Activated CD4-positive, CD25-positive, alpha-beta regulatory T cell (primary cell): ENCODE measurements at places on chromosomes 2 and 18.

GRCh38 chr18:2970344-2970743 lies 42.6 kb downstream of the LPIN2 start:
- no peak for DNase-seq

DNA sequence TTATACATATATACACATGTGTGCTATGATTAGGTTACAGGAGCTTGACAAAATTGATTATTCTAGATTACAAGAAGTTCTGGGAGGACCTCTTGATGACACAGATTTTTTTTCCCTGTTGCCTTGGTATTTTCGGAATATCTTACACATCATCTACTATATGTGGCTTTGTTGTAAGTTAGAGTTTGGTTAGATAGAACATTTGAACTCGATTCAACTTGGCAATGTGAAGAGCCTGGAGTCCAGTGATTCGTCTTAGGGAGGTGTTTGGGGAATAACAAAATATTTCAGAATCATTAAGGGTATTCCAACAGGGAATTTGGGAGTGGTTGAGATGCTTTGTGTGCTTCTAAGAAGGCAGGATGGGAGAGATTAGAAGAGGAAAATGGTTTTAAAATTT lies 39.3 kb upstream of the EFEMP1 start:
- DNase-seq: no peak

DNA sequence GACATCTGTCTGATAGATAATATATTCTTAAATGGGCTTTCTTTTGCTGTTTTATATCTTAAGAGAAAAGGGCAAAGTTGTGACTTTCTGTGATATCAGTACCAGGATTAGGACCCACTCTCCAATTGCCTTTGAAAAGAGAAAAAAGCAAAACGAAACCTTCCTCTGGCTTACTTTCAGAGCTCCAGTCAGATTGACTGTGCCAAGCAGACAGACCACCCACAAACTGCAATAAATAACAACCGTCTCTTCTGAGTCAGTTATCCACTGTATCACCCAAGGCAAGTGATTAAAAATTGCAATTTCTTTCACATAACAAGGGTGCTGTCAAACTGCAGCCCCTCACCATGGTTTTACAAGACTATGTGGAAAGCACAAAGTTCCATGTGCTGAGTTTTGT lies 230.5 kb upstream of the SETBP1 start:
- no peak for DNase-seq

- DNase-seq: no peak
Measured at GRCh38 chr2:100248971-100249370, 73.3 kb downstream of the LONRF2 start.

DNA sequence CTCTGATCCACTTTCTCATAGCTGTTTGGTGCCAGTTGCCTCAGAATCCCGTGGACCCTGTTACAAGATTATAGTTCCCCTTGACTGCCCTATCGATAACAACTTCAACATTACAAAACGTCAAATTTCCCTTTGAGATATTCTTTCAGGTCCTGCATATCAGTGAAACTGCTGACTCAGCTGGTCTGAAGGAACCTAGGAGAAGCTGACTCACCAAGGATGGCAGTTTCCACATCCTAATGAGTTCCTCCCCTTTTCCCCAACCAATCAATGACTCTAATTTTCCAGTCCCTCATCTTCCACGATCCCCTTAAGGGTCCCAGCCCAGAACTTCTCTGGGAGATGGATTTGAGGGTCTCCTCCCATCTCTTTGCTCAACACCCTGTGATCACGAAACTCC lies 27.6 kb upstream of the GNAL start:
- DNase-seq: no peak

DNA sequence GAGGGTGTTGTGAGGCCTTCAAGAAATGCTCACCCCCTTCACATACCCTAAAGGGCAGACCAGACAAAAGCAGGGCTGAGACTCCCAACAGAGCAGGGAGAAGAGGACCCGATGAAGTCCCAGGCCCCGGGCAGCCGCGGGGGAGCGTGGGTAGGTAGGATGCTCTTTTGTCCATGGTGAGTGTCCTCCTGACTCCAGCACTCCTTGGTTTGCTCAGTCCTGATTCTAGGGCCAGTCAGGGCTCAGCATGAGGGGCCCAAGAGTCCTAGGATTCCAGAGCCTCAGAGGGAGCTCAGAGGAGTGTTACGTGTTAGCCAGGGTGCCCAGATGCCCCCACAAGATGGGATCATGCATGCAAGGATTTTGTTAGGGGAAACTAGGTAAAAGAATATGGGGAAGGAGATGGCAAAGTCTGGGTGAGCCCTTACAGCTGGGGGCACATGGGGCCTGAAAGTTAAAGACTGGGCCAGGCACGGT lies 64.8 kb downstream of the SMAD7 start:
- DNase-seq: no peak

GRCh38 chr2:128501006-128501690 lies 182.5 kb upstream of the HS6ST1 start:
- no peak for DNase-seq

DNA sequence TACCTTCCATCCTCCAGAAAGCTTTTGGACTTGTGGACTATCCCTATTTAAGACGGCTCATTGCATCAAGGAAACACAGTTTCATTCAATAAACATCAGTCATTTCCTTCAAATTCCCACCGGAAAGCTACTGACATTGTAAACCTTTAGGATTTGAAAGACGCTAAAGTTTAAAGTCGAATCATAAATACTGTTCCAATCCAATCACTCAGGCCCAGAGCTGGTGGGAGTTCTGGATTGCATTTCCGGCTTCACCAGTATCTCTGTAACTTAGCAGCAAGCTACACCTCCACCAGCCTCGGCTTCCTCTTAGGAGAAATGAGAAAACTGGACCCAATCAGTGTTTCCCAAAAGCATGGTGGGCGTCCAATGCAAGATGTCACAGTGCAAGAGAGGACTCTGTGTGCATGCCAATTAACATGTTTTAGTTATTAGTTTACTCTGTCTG lies 1.6 kb downstream of the WDFY1 start:
- no peak for DNase-seq

DNA sequence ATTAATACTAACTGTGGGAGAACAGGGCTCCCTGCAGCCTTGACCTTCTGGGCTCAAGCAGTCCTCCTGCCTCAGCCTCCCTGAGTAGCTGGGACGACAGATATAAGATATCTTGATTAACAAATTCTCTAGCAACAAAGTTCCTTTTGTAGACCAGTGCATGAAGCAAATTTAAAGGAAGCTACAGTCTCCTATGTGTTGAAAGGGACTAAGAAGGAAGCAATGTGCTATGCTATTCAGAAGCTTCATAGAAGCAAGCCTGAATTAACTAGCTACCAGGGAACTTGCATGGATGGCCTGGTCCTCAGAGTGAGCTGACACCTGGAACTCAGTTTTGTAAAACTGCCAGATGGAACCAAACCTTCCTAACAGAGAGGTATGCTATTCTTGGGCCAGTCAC lies 33.2 kb downstream of the RAPH1 start:
- no peak for DNase-seq

DNA sequence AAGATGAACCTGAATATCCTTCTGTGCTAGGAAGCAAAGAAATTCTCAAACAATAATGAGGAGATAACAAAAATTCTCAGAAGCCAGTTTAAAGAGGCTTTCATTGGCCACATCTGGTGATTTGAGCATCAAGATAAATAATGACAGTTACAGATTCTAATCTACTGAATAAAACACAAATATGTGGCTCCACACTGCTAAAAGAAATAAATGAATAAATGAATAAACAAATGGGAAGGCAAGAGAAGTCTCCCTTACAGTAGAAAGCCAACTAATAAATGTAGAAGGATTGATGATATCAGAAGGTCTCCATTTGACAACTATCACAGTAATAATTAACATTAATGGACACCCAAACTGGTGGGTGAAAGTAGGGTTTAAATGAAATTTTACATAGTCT lies 54.6 kb upstream of the ADAM23 start:
- no peak for DNase-seq

GRCh38 chr2:46116150-46116549 lies 181.1 kb upstream of the EPAS1 start:
- no peak for DNase-seq

- DNase-seq: no peak
Measured at GRCh38 chr2:237883951-237884446, 24.6 kb downstream of the RAMP1 start.

- DNase-seq: no peak
Measured at GRCh38 chr18:28504066-28504465, 327.1 kb upstream of the CDH2 start.

DNA sequence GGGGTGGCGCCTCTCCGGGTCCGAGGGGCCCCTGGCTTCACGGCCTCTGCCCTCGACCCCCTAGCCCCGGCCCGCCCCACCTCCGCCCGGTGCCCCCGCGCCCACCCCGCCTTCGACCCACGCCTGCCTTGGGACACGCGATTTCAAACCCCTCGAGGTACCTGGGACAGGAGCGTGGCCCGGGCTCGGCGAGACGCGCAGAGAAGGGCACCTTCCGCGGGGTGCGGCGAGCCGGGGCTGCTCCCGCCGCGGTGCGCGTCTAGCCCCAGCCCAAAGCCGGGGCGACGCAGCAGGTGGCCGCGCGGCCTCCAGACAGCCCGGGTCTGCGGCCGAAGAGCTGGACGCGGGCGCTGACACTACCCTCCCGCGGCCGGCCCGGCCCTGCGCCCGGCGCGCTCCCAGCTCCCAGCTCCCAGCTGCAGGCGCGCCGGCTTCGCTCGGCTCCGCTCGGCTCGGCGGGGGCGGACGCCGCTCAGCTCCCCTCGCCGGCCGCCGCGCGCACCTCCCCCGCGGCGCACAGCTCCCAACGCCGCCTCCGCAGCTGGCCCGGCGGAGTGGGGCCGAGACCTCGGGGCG lies at the start of gene CRACDL:
CRACDL (minus strand) TSS at position 449 of the 576 bp plus-strand sequence. CDS start 89,425 bp downstream, outside the sequence.
- DNase-seq: no peak

GRCh38 chr18:63183952-63184770 lies 135.4 kb downstream of the BCL2 start:
- no peak for DNase-seq

GRCh38 chr2:165456027-165456426 lies 13.5 kb upstream of the CSRNP3 start:
- no peak for DNase-seq

DNA sequence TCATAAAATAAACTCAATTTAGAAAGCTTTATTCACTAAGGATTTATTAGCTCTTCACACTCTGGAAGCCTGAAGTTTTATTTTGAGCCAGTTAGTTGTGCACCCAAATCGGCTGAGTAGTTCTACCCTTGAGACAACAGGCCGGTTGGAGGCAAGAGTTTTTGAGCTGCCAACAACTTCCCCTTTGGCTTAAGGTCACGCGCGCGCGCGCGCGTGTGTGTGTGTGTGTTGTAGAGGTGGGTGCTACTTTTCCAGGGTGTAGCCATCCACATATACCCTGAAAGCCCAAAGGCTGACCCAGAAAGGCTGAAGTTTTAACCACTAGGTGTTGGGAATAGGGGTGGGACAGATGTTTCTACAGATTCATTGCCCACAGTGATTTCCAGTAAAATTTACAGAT lies 150.2 kb upstream of the LHCGR start:
- DNase-seq: no peak

DNA sequence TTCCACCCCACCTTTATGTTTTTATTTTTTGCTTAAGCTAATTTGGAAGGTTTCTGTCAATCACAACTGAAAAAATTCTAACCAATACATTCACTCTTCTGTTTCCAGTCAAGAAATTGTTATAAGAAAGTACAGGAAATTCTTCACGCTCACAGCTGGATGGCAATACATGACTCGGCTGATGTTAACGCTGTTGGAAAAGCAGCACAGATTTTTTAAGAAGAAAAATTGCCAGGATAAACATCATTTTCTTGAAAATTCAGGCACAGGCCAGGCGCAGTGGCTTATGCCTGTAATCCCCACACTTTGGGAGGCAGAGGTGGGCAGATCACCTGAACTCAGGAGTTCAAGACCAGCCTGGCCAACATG lies 46.1 kb downstream of the STPG4 start:
- no peak for DNase-seq

DNA sequence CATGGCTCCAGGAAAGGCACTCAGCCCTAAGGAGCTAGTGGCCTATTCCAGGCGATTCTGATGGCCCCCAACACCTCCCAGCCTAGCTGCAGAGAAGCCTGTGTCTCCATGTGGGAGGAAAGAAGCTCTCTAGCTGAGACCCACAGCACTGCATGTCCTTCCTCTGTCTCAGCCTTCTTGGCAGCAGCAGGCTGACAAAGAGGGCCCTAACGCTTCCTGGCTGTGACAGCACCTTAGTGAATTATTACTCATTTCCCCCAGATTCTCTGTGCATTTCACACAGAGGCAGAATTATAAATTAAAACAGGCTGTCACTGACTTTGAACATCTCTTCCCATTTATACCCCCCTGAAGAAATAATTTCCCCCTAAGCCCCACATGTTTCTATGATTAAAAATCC lies 206.8 kb downstream of the CLIP4 start:
- DNase-seq: no peak

DNA sequence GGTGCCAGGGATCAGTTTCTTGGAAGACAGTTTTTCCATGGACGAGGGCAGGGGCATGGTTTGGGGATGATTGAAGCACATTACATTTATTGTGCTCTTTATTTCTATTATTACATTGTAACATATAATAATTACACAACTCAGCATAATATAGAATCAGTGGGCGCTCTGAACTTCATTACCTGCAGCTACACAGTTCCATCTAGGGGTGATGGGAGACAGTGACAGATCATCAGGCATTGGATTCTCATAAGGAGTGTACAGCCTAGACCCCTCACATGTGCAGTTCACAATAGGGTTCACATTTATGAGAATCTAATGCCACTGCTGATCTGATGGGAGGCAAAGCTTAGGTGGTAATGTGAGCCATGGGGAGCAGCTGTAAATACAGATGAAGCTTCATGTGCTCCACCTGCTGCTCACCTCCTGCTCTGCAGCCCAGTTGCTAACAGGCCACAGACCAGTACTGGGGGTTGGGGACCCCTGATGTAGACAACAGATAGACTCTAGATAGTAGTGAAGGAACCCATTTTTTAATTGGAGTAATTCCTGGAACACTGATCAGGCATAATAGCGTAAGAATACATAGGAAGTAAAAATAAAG lies 41.5 kb upstream of the MC4R start:
- no peak for DNase-seq

DNA sequence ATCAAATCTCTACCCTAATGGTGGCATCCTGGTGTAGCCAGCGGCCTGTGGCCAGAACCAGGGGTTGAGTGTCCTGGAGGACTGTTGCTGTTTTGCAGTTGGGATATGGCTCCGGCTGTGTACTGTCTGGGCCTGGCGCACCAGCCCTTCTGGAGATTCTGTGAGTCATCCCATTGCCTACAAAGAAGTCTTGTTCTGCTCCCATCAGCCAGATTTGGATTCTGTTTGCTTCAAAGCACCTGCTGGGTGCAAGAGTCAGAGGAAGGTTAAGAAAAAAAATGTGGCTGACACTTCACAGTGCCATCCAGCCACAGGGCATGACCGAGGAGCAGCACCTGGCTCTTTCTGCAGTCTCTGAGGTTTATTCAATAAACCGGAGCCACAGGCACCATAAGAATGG lies 41.0 kb upstream of the ASAP2 start:
- no peak for DNase-seq

- no peak for DNase-seq
Measured at GRCh38 chr2:129502781-129503180, 476.7 kb upstream of the RAB6C start.

GRCh38 chr2:225052703-225053102 lies 10.4 kb upstream of the DOCK10 start:
- DNase-seq: no peak
